ENCODE measurements at places on chromosomes 6 and 20.

DNA sequence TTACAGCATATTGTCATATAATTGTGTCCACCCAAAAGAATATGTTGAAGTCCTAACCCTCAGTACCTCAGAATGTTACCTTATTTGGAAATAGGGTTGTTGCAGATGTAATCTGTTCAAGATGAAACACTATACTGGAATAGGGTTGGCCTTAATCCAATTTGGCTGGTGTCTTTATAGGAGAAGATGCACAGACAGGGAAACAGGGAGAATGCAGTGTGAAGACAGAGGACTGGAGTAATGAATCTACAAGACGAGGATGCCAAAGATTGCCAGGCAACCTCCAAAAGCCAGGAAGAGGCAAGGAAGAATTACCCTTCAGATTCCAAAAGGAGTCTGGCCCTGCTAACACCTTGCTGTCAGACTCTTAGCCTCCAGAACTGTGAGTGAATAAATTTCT lies 482.9 kb downstream of the PTPRT start:
- DNase-seq, result no peak

DNA sequence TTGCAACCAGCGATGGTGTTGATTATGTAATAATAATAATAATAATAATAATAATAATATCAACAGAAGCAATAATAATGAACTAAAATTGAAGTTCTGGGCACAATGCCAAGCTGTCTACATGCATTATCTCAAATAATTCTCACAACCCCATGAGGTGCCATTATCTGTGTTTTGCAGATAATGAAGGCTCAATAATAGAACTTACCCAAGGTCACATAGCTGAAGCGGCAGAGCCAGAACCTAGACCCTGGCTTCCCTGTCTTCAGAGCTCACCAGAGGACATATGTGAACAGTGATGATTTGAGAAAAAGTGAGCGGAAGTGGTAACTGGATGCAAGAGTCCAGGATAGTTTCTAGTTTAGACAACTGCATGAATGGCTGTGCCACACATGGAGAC lies 91.0 kb downstream of the HIVEP1 start:
- no peak for DNase-seq

DNA sequence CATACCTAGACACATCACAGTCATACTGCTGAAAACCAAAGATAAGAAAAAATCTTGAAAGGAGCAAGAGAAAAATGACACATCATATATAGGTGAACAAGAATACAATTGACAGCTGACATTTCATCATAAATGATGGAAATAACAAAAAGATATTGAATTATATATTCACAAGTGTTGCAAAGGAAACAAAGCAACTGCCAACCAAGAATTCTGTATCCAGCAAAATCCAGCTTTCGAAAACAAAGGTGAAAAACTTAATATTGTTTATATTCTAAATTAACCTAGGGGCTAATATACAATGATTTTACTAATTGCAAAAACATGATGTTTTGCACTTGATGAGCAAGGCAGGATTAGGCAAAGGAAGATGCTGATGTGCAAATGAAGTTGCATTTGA lies 84.3 kb downstream of the MOXD1 start:
- DNase-seq, result no peak

DNA sequence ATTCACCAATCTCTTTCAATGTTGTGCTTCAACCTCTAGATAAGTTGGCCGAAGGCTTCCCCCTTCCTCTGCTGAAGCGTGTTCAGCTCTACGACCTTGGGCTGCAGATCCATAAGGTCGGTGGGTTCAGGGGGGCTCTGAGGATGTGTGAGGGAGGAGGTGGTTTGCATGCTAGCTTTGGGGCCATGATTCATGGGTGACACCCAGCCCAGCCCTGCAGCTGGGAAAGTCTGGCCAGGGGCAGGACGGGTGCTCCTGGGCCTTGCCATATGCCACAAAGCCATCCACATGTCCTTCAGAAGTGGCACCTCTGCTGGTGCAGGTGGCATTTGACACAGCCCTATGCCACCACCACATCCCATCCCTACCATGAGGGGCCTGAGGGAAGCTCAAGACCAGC lies 27.6 kb downstream of the LBP start:
- no peak for DNase-seq

DNA sequence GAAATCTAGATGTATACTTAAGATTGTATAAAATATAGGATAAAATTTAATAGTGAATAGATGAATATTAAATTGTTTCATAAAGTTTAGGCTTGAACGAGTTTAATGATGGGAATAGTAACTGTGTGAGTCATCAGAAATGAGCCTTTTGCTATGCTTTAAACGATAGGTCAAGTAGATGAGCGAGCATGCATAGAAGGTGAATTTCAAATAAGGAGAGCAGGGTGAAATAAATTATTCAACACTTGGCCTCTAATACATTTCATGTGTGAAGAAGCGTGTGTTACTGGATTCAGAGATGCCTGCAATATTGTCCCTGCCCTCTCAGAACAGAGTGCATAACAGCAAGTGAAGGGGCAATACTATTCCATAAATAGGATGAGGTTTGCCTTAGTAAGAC lies 74.4 kb upstream of the EYA4 start:
- no peak for DNase-seq

GRCh38 chr6:38479331-38479730 lies 160.4 kb downstream of the BTBD9 start:
- no peak for DNase-seq

- DNase-seq, result no peak
Observed at GRCh38 chr20:34112600-34113101, 608 bp upstream of the EIF2S2 start.

Measured in epithelial cell of prostate (primary cell).